ENCODE measurements at places on chromosomes 1 and 21. TPM values are rescaled to one million over a fixed set of nuclear protein-coding genes. Genes with fewer than 3 reads are reported as not detected.

- no peak for DNase-seq
Measured at GRCh38 chr1:21663248-21663950, 5.8 kb downstream of the RAP1GAP start.

- no peak for DNase-seq
Measured at GRCh38 chr1:241902391-241903065, 54.5 kb downstream of the EXO1 start.

Gene ARPC5
- 76.7 TPM for total RNA-seq

DNA sequence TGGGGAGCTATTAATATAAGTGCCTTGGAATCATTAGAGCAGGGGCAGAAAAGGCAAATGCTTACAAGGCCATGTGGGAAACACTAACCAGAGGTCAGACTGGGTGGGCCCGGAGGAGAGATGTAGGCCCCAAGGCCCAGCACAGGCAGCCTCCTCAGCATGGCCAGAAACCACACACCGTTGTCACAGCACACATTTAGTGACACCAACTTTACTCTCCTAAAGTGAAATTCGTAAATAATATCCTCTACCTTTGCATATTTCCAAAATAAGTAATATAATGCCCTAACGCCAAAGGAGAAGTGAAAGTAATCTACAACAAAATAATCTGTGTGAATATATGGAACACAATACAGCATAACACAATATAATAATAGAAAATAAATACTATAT, 62.6 kb downstream of the KIF21B start:
- DNase-seq, result no peak

GRCh38 chr1:38085666-38086330, 39.2 kb upstream of the POU3F1 start:
- no peak for DNase-seq

Gene CD52
- total RNA-seq, result 3.4 TPM

DNA sequence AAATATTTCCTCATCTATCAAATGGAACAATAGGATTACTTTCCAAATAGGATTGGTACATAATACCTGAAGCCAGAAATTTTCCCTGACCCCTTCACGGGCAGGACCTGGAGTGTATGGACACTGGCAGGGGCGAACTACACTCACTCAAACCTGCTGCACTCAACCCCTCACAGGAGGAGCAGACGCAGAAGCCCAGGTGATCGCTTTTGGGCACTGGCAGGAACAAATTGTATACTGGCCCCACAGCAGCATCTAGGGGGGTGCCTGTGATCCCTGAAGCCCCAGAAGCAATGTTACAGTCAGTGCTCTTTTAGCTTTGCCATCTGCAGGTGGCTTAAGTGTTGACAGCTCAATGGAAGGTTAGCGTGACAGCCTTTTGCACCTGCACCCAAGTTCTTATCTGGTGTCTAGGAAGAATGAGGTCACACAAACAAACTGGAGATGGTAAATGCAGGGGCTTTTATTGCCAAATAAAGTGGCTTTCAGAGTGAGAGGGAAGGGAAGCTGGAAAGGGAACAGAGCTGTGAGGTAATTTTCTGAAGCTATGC, 199.2 kb upstream of the NEGR1 start:
- DNase-seq, result no peak

Gene HAO2
- total RNA-seq, result not detected

DNA sequence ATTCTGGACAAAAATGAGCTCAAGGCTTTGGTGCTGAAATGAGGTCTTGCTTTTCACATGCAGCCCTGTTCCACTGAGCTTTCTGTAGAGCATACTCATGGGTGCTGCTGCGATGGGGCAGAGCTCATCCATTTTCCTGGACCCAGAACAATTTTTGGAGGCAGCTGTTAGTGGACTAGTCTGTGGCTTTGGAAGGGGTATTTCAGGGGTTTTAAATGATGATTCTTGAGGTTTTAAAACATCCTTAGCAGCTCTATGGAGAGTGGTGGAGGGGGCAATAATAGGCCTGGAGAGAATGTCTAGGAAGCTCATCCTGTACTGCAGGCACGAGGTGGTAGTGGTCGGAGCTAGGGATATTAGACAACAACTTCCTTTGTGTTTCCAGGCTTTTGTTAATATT, 16.5 kb downstream of the NOS1AP start:
- no peak for DNase-seq

DNA sequence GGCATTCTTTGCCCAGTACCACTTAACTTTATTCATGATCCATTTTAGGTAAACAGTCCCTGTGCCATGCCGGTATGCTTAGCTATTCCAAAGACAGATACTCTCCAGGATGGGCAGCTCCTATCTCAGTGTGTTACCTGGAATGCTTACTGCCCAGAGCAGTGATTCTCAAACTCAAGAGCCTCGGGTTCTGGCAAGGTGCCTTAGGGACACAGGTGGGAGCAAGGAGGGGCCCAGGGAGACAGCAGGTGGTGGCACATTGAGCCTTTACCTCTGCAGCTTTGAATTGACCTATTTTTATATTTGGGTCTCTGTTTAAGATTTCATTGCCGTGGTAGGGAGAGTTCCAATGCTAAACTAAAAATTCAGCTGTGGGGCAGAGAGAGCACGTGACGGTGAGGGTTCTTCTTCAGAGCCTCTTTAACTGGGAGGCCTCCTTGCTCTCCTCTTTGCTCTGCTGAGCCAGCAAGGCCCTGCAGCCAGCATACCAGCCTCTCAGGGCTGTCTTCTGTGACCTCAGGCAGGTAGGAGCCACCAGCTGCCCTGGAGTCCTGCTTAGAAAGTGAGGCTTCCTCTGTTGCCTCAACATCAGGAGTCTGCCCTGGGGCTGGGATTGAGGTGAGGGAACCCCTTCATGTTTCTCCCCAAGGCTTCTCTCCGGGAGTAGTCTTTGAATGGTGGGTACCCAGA, 20.2 kb downstream of the PHGDH start:
- DNase-seq, result no peak

DNA sequence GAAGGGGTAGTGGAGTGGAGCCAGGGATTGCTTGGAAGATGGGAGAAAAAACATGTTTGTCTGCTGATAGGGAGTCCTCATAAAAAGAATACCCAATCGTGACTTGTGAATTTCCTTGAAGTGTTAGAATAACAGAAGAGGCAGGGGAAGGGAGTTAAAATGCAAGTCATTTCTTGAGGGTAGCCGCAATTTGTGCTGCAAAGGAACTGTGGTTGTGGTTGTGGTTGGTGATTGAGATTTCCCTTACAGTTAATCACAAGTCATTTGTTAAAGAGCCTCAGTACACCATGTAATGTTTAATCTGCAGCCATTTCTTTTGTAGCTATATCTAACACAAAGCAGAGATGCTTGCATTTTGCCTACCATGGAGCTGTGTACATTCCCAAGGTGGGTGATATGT, 38.5 kb upstream of the EGLN1 start:
- DNase-seq, result no peak
